ENCODE measurements at places on chromosomes 5 and 9.

DNA sequence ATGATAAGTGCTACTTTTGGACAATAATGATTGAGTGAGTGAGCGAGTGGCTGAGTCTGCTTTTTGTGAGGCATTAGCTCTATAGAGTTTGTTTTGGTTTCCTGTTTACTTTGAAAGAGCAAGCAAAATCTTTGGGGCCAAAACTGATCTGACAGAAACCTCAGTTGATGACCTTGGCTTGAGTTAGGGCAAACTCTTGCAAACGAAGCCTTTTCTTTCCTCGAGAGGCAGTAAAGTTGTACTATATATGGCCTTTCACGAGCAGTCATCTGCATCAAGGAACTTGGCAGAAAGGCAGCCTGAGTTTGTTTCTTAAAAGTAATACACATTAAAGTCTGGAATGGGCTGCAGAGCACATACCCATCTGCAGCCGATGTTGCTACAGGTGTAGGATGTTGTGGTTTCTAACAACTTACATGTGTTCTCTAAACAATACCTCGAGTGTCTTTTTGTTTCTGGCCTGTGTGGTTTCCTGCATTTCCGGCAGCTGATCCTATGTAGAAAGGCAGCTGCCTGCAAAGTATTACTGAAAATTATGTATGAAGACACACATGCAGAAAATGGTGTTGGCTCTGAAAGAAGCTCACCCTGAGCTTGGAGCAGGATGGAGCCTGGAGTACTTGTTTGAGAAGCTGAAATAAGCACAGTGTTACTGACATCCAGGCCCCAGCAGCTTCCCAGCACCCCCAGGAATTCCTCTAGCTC is 60.8 kb downstream of the FOXD1 start:
- DNase-seq: no peak

GRCh38 chr9:121281614-121282276 is 13.8 kb downstream of the GSN start:
- DNase-seq: no peak

DNA sequence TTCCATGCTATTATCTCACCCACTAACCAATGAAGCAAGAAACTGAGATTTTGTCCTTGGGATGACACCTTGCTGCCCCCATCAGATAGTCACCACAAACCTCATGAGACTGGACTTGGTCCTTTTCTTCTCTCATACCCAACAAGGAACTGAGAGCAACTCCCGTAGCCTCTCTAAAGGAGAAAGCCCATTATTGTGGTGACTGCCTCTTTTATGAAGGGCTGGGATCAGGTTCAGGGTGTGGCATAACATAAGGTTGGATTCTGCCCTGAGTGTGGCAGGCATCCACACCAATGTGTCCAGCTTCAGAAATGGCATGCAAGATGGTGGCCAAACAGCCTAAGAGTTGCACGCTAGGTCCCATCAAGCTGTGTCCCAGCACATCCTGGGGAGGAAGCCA is 1.3 kb upstream of the ACTL7A start:
- DNase-seq: no peak

DNA sequence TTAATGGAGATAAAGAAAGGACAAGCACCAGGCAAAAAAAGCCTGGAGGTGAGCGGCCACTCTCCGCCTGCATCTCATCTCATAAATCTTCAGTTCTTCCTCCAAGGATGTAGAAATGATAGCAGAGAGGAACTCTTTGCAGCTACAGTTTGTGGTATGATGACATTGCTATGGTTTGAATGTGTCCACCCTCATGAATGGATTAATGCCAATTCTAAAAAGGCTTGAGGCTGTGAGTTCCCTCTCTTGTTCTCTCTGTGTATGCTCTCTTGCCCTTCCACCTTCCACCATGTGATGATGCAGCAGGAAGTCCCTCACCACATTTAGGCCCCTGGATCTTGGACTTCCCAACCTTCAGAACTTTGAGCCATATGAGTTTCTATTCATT is 126.4 kb downstream of the SPOCK1 start:
- no peak for DNase-seq

- no peak for DNase-seq
Measured at GRCh38 chr9:114315723-114316363, 7.1 kb upstream of the ORM1 start.

- no peak for DNase-seq
Measured at GRCh38 chr9:136516191-136516654, 29.6 kb downstream of the NOTCH1 start.

DNA sequence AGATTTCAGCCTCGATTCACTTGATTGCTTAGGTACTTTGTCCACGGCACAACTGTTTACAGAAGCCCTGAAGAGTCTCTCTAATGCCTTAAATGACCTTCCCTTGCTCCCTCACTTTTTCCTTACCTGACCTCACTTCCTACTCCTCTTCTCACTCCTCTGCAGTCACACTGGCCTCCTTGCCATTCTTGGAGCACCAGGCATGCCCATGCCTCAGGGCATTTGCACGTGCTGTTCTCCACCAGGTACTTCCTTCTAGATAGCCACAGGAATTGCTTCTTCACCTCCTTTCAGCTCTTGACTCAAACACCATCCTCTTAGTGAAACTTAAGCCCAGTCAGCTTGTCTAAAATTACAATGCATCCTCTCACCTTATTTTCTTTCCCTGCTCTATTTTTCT is 52.4 kb upstream of the TRAF1 start:
- no peak for DNase-seq

- no peak for DNase-seq
Measured at GRCh38 chr5:75526070-75526469, 14.4 kb downstream of the POLK start.

- DNase-seq: no peak
Measured at GRCh38 chr5:99639905-99640304, 711.1 kb upstream of the CHD1 start.
